ENCODE measurements at places on chromosomes 11 and 22. TPM values are rescaled to one million over a fixed set of nuclear protein-coding genes. Genes with fewer than 3 reads are reported as not detected.

Gene CNTF
- 1.6 TPM for total RNA-seq

Gene C11orf54
- 29.9 TPM for total RNA-seq

Gene SMTNL1
- not detected for total RNA-seq

Gene TEX54
- not detected for total RNA-seq

Gene CCDC73
- 0.07 TPM for total RNA-seq

Gene TIGD3
- total RNA-seq: 1.2 TPM

Gene DEFB108B
- not detected for total RNA-seq

Gene AIFM3
- 2.6 TPM for total RNA-seq

Gene NLRP14
- total RNA-seq: 0.12 TPM

Gene APOL5
- total RNA-seq: not detected

Gene TREH
- total RNA-seq: 0.33 TPM

Gene OR52H1
- total RNA-seq: not detected

Gene APOBEC3F
- 14.9 TPM for total RNA-seq

Gene SCGB1A1
- not detected for total RNA-seq

Gene UBTFL1
- total RNA-seq: not detected

Gene GLYAT
- total RNA-seq: not detected

Gene DSCAML1
- total RNA-seq: 5.8 TPM

Gene RFPL1
- not detected for total RNA-seq

Gene STX3
- 75.8 TPM for total RNA-seq

Gene YDJC
- total RNA-seq: 24.5 TPM

Gene SLC22A24
- total RNA-seq: not detected

Gene SLC22A12
- not detected for total RNA-seq

Gene PMM1
- 35.5 TPM for total RNA-seq

Gene HBE1
- total RNA-seq: not detected

Gene RBFOX2
- 164 TPM for total RNA-seq

Gene THRSP
- not detected for total RNA-seq

Gene C11orf21
- 1.2 TPM for total RNA-seq

Gene P2RX6
- total RNA-seq: 0.71 TPM

Gene EWSR1
- 347 TPM for total RNA-seq

Gene OR6T1
- total RNA-seq: not detected

Gene SSH3
- 32.0 TPM for total RNA-seq

Gene DEUP1
- 0.40 TPM for total RNA-seq

Gene MFNG
- total RNA-seq: 0.76 TPM

Gene OR10D3
- total RNA-seq: 0.26 TPM

All from type B pancreatic cell (in vitro differentiated cells).